HepG2 (cell line): ENCODE measurements at places on chromosomes 3 and 15. TPM values are rescaled to one million over a fixed set of nuclear protein-coding genes. Genes with fewer than 3 reads are reported as not detected.

Gene SOX14
- total RNA-seq, result not detected in 2 replicates

Gene DPP8
- total RNA-seq, result 26.3 and 34.8 TPM in 2 replicates

- no peak for DNase-seq
These were observed 3.3 kb downstream of the LYSMD4 start for GRCh38 chr15:99729920-99730319.

- DNase-seq, result no peak
These were observed 11.9 kb upstream of the PLA2G4D start for GRCh38 chr15:42106288-42106687.
